SJCRH30 (cell line): ENCODE measurements at places on chromosomes 5 and 9. TPM values are rescaled to one million over a fixed set of nuclear protein-coding genes. Genes with fewer than 3 reads are reported as not detected.

- peak; percentile 23 for DNase-seq
Measured at GRCh38 chr5:76831110-76831452, 12.3 kb downstream of the F2RL1 start.

GRCh38 chr9:130843049-130843908 lies 8.2 kb downstream of the ABL1 start:
- DNase-seq, result no peak

GRCh38 chr9:5851445-5851844 lies 18.5 kb upstream of the ERMP1 start:
- DNase-seq, result no peak

DNA sequence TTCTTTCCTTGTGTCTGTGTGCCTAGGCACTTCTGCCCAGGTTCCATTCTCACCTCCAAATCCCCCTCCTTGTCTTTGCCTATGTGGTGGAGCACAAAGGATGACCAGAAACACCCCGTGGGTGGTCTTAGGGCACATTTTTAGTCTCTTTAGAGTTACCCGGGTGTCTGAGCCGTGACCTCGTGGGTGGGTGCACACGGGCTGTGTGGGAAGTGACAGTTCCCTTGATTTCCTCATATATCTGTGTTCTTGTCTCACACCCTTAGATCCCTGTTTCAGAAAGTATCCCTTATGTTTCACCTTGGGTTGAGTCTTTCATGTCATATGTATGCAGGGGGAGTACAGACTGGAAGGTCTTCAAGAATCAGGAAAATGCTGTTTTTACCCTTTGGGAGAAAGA lies 13.4 kb upstream of the SMIM32 start:
- no peak for DNase-seq

The FOXD4L3 gene
- total RNA-seq, result 0.71 and 0.86 TPM in 2 replicates

GRCh38 chr5:10896016-10896415 lies 135.0 kb upstream of the DAP start:
- no peak for DNase-seq

- no peak for DNase-seq
Measured at GRCh38 chr9:74711341-74711740, 176.4 kb downstream of the TRPM6 start.

The SLC34A3 gene
- total RNA-seq, result 0.06 TPM in 1 of 2 replicates, not detected in the other

DNA sequence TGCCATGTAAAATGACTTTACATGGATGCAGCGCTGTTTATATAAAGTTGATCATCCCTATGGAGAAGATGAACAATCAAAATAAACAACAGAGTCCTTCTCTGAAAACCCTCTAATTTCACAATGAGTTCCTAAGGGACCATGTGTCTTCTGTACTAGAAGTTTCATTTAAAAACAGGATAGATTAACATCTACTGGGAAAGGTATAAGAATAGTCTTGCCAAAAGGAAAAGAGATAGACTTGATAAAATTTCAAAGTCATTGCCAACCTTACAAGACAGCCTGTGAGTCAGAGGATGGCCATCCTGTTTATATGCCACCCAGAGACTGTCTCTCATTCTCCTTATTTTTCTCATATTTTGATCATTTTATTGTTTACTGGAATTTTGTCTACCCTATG lies 367.1 kb upstream of the PDE4D start:
- DNase-seq, result no peak

- no peak for DNase-seq
Measured at GRCh38 chr5:110269478-110270142, 456.9 kb downstream of the TMEM232 start.

GRCh38 chr5:33721491-33722200 lies 170.1 kb downstream of the ADAMTS12 start:
- DNase-seq, result no peak

The PCDHGA7 gene
- total RNA-seq, result 3.6 and 4.7 TPM in 2 replicates

DNA sequence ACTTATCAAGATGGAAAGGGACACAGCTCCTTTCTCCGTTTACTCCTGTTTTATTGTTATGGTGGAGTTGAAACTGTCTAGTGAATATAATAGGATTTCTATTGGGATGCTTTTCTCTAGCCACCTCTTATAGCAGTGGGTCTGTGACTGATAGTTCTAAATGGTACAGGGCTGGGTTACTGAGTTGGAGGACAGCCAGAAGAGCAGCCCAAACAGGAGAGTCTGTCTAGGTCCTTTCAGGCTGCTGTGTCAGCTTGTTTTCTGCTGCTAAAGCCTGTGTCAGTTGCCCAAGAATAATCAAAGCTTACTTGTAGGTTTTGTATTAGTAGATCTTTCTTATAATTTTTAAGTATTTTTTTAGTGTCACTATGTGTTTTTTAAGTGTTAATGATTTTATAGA lies 356.0 kb upstream of the SEMA6A start:
- peak; percentile 30 for DNase-seq

GRCh38 chr9:20255052-20255451 lies 367.2 kb downstream of the MLLT3 start:
- no peak for DNase-seq

GRCh38 chr5:124402144-124402581 lies 344.3 kb downstream of the ZNF608 start:
- no peak for DNase-seq

DNA sequence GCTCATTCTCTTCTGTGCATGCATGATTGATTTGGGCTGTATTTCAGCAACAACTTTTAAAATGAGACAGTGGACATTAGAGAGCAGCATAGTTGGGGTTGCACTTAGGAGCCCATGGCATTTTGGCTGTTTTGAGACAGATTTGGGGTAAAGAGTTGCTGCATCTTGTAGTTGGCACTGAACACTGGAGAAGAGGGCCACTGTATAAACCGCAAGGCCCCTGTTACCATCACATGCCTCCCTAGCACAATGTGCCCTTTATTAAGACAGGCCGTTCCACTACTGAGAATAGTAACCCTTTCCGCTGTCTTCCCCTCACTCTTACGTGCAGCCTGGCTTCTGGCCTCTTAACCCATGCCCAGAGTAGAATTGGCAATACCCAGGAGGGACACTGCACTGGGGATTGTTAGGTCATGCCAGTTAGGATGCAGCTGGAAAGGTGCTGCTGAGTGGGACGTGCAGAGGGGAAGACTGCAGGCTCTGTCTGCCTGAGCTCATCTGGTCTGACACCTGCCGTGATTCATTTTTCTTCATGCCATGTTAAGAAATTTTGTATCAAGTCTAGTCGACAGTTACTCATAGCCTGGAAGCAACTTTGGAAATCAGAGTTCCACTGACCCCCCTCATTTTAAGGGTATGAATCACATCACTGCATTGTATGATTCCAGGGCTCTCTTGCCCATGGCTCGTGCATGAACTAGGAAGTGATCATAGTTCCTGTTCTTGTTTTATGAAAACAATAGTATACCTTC lies 146.9 kb upstream of the DMRT1 start:
- peak; percentile 80 for DNase-seq

- no peak for DNase-seq
Measured at GRCh38 chr9:110777196-110777875, 108.7 kb downstream of the MUSK start.

DNA sequence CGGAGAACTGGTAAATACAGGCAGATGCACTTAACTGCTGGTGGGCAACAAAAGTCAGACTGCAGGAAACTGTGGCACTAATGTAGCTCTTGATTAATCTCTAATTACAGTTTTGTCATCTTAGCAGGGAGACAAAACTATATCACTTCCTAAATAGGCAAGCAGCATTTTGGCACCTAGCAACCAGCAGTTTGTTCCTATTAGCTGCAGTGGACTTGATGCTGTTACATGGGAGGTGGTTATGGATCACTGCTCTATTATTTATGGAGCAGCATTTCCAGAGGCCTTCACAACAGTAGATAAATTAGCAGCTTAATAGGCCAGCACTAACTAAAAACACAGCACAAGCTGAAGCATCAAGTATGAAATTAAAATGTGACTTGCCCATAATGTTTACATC lies 518.3 kb upstream of the ITGA1 start:
- peak; percentile 2 for DNase-seq

The GHR gene
- total RNA-seq, result 31.2 and 34.0 TPM in 2 replicates

The MRPL41 gene
- total RNA-seq, result 12.3 and 15.6 TPM in 2 replicates

- DNase-seq, result no peak
Measured at GRCh38 chr5:1448511-1449011, 3.3 kb upstream of the SLC6A3 start.

GRCh38 chr5:150780187-150780692 lies 1.7 kb downstream of the SMIM3 start:
- peak; percentile 70 for DNase-seq

The AK8 gene
- total RNA-seq, result not detected in 2 replicates

DNA sequence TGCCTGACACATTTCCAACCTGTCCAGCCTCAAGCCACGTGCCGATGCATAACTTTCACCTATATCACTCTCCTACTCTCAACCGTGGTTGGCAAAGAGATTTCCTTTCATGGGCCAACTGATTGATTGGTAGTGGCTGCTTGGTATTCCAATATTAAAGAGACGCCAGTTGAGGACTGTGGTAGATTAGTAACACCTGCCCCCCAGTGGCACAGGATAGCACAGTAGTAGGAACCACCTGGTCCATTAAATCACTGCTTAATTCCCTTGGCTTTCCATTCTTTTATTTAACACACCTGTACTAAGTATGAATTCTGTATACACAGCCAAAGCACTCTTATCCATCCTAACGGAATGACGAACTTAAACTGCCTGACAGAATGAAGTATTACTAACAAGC lies 19.1 kb upstream of the FOXB2 start:
- no peak for DNase-seq

The STING1 gene
- 13.2 and 15.0 TPM in 2 replicates for total RNA-seq

- DNase-seq, result no peak
Measured at GRCh38 chr5:169706071-169706470, 69.0 kb downstream of the DOCK2 start.

DNA sequence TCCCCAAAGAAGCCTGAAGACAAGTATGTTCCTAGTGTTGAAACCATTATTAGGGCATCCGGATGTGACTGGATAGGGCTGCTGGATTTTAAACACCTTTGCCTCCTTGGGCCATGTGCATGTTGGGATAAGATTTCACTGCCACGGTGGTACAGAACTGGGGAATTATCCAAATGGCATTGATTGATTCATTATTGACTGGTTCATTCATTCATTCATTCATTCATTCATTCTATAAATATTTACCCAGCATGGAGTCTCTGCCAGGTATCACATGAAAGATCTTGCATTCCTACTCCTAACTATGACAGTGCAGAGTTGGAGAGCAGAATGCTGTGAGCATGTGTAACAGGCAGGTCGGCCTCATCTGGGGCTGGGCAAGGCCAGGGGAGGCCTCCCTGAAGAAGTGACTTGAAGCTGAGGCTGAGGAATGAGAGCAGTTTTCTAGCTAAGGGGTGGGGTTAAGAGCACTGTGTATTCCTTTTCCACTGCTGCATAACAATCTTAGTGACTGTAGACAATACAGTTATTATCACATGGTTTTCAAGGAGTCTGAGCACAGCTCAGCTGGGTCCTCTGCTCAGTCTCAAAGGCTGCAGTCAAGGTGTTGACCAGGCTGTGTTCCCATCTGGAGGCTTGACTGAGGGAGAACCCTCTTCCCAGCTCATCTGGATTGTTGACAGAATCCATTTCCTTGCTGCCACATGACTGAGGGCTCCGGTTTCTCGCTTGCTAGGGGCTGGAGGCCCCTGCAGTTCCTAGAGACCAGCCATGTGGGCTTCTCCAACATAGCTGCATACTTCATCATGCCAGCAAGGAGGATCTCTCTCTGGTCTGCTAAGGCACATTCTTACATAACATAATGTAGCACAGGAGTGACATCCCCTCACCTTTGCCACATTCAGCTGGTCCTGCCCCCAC lies 35.7 kb downstream of the AK8 start:
- DNase-seq, result no peak

DNA sequence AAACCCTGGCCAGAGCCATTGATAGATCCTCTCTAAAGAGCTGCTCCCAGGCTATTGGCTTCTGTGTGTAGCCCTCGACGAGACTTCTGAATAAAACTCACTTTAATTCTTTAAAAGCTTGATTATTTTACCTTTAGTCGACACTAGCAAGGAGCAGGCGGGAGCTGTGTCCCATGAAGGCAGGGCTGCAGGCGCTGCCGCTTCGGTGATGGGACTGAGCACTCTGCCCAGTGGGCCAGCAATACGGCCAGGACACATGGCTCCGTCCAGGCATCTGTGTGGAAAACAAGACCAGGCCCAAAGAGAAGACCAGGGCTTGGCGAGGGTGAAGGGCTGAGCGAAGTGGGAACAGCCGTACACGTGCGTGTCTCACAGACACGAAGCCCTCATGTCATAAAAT lies 365.9 kb downstream of the GADD45G start:
- DNase-seq, result no peak

GRCh38 chr5:74067748-74068541 lies 441.9 kb downstream of the ARHGEF28 start:
- DNase-seq, result peak; percentile 63

DNA sequence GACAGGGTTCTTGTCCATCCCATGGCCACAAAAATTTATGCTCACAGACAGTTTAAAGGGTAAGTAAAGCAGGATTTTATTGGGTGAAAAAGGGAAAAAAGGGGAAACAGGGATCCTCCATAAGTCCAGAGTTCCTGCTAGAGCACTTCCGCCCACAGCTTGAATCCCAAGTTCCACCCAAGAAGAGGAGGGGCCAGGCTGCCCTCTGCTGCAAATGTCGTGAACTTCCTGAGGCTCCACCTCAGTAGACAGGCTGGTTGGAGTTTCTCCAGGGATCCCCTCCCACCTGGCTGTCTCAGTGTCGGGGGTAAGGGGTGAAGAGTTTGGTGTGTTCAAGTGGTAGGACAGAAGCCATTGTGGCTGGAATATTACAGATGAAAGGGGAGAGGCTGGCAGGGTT lies 275.0 kb upstream of the SGCD start:
- peak; percentile 15 for DNase-seq
